ENCODE measurements at places on chromosomes 11 and 22. TPM values are rescaled to one million over a fixed set of nuclear protein-coding genes. Genes with fewer than 3 reads are reported as not detected.

DNA sequence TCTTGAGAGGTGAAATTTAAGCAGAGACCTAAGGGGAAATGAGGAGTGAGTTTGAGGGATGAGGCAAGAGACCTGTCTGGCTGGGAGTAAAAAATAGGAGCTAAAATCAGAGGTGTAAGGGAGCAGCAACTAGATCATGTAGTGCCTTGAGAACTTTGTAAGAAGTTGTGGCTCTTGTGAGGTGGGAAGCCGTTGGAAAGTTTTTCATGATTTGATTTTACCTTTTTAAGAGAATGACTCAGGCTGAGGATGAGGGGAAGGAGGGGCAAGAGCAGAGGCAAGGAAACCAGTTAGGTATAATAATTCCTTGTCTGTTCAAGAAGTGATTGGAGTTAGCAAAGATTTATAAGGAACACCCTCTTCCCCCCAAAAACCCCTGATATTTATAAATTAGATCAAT is 25.8 kb downstream of the QSER1 start:
- no peaks in the 10 kb centered on the region for H3K36me3 ChIP-seq
- no peak overlapping the region for H3K4me3 ChIP-seq
- H3K27ac ChIP-seq: no peak overlapping the region
- DNase-seq: no peak
- no peaks in the 10 kb centered on the region for H3K27me3 ChIP-seq
- no peaks in the 10 kb centered on the region for H3K4me1 ChIP-seq

DNA sequence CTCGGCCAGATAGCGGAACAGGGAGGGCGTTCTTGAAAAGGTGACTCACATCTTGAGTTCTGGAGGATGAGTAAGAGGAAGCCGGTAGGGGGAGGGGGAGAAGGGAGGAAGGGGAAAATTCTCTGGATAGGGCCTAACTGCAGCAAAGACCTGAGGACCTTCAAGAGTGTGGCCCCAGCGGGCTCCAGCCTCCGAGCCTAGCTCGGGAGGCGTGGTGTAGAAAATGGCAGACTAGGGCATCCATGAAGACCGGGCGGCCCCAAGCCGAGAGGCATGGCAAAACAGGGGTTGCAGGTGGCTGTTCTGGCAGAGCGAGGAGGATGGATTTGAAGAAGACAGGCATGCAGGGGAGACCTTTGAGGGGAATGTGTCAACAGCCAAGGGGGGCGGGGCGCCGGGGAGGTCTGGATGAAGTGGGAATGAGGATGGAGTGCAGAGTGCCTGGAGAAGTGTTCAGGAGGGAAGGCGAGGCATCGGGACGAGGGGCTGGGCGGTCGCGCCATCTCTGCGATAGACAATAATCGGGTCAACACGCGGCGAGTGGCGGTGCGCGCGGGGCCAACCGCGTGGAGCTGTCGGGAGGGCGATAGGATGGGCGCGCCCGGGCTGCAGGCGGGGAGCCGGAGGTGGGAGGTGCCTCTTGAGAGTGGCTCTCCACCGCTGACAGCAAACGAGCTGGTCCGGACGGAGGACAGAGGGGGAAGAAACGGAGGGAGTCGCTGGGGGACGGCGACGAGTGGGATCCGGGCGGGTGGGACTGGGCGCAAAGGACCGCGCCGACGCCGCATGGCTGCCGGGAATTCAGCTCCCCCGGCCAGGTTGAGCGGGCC is 40.0 kb upstream of the CREB3L1 start:
- H3K36me3 ChIP-seq: no peaks in the 10 kb centered on the region
- H3K4me3 ChIP-seq: peak overlapping the region; percentile 37
- peaks cover 8% of the 10 kb centered on the region for H3K4me1 ChIP-seq
- DNase-seq: no peak
- no peaks in the 10 kb centered on the region for H3K27me3 ChIP-seq
- H3K27ac ChIP-seq: no peak overlapping the region

GRCh38 chr11:64351136-64351631 is 7.8 kb upstream of the RPS6KA4 start:
- H3K27me3 ChIP-seq: no peaks in the 10 kb centered on the region
- no peak overlapping the region for H3K4me3 ChIP-seq
- H3K4me1 ChIP-seq: no peaks in the 10 kb centered on the region

DNA sequence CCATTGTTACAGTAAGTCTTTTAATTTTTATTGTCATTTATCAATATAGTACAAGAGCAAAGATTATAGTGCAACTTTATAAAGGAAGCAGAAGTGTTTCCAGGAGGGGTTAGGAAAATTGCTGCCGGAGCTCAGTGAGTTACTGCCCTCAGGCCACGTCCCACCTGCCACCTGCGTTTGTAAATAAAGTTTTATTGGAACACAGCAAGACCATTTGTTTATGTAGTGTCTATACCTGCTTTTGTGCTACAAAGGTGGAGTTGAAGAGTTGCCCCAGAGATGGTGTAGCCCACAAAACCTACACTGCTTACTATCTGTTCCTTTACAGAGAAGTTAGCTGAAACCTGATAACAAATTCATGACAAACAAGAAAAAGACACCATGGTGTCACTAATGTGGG is 437.8 kb upstream of the B3GAT1 start:
- no peaks in the 10 kb centered on the region for H3K36me3 ChIP-seq
- H3K27ac ChIP-seq: no peak overlapping the region
- no peak overlapping the region for H3K4me3 ChIP-seq
- H3K27me3 ChIP-seq: no peaks in the 10 kb centered on the region
- H3K4me1 ChIP-seq: no peaks in the 10 kb centered on the region
- DNase-seq: no peak

- peaks cover 7% of the 10 kb centered on the region for H3K27me3 ChIP-seq
- no peaks in the 10 kb centered on the region for H3K4me1 ChIP-seq
- no peak for DNase-seq
Measured at GRCh38 chr22:30541961-30542810, 4.4 kb downstream of the SEC14L6 start.

- H3K36me3 ChIP-seq: no peaks in the 10 kb centered on the region
- no peak overlapping the region for H3K27ac ChIP-seq
- H3K4me3 ChIP-seq: no peak overlapping the region
- DNase-seq: no peak
- H3K4me1 ChIP-seq: no peaks in the 10 kb centered on the region
Measured at GRCh38 chr11:2474059-2474901, 29.5 kb downstream of the KCNQ1 start.

- H3K36me3 ChIP-seq: no peaks in the 10 kb centered on the region
- no peaks in the 10 kb centered on the region for H3K4me1 ChIP-seq
- DNase-seq: no peak
- H3K27ac ChIP-seq: no peak overlapping the region
- H3K27me3 ChIP-seq: no peaks in the 10 kb centered on the region
Measured at GRCh38 chr11:45884596-45885185, 760 bp upstream of the MAPK8IP1 start.

- no peak overlapping the region for H3K27ac ChIP-seq
- H3K4me1 ChIP-seq: no peaks in the 10 kb centered on the region
- H3K4me3 ChIP-seq: no peak overlapping the region
- no peak for DNase-seq
- no peaks in the 10 kb centered on the region for H3K36me3 ChIP-seq
Measured at GRCh38 chr11:420911-421321, 6.1 kb upstream of the SIGIRR start.

DNA sequence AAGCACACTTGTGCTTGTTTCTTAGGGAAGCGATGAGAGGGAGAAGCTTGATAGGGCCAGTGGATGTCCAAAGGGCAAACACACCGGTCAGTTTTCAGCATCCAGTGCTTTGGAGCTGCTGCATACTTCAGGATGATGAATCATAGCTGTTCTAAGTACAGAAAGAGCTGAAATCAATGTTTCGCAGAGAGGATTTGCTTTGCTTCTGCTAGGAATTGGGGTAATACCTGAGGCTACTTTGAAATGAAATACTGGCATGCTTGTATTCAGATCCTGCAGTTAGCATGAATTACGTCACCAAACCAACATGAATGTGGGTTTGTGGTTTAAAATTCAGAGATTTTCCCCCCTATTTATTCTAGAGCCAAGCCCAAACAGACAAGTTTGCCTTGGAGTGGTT is 41.7 kb upstream of the SC5D start:
- DNase-seq: no peak
- no peak overlapping the region for H3K4me3 ChIP-seq
- H3K27ac ChIP-seq: no peak overlapping the region
- no peaks in the 10 kb centered on the region for H3K27me3 ChIP-seq
- H3K4me1 ChIP-seq: no peaks in the 10 kb centered on the region

- no peak for DNase-seq
- H3K27me3 ChIP-seq: no peaks in the 10 kb centered on the region
- peaks cover 37% of the 10 kb centered on the region for H3K4me1 ChIP-seq
Measured at GRCh38 chr11:65053827-65054508, 4.4 kb downstream of the NAALADL1 start.

- no peak overlapping the region for H3K4me3 ChIP-seq
- no peak for DNase-seq
- no peaks in the 10 kb centered on the region for H3K4me1 ChIP-seq
Measured at GRCh38 chr11:110235966-110236365, 60.4 kb downstream of the RDX start.

GRCh38 chr11:67301951-67302516 is 1.3 kb upstream of the SSH3 start:
- no peak overlapping the region for H3K4me3 ChIP-seq
- no peak for DNase-seq
- no peak overlapping the region for H3K27ac ChIP-seq
- peaks cover under 1% of the 10 kb centered on the region for H3K36me3 ChIP-seq
- H3K4me1 ChIP-seq: no peaks in the 10 kb centered on the region
- no peaks in the 10 kb centered on the region for H3K27me3 ChIP-seq

DNA sequence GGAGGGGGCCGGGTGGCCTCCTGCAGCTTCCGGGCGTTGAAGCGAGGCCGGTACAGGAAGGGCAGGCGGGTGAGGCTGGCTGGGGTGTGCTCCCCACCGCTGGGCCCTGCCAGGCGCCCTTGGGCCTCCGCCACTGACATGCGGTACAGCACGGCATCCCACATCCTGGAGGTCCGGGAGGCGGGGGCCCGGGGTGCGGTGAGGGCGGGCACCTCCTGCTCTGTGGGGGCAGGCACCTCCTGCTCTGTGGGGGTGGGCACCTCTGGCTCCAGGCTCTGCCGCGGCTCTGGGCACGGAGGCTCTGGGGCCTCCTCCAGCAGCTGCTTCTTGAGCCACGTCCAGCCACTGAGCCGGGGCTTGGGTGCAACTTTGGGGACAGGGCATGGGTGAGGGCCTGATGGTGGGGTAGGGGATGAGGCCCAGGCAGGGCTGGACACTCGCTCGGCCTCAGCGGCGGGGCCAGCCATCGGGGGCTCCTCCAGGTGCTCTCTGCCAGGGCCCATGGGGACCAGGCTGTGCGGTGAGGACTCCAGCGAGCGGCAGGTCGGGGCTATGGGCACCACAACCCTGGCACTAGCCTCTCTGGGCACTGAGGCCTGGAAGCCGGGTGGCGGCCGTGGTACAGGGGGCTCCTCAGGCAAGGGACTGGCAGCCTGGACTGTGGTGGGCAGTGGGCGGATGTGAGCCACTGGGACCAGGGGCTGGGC is 2.3 kb downstream of the PRR33 start:
- H3K27ac ChIP-seq: no peak overlapping the region
- no peak overlapping the region for H3K4me3 ChIP-seq

DNA sequence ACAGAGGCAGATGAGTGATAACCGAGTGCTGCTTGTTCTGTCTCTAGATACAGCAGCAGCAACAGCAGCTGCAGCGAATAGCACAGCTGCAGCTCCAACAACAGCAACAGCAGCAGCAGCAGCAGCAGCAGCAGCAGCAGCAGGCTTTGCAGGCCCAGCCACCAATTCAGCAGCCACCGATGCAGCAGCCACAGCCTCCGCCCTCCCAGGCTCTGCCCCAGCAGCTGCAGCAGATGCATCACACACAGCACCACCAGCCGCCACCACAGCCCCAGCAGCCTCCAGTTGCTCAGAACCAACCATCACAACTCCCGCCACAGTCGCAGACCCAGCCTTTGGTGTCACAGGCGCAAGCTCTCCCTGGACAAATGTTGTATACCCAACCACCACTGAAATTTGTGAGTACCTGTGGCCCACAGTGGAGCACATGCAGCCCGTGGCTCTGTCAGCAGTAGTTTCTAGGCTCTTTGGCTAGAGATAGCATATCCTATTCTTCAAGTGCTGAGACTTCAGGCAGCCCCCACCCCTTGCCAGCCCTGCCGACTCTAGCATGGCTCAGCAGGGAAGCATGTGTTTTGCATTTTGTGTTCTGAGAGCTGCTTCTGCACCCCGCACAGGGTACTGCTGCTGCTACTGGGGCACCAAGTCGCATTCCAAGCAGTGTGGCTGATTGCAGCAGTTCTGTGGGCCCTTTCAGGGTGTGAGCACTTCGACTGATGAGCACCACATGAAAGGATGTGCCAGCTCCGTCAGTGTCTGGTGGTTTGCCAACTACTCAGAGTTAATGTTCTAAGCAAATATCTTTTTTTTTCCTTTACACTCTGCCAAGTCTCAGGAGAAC is 59.2 kb downstream of the MED15 start:
- DNase-seq: no peak
- H3K36me3 ChIP-seq: peaks cover 53% of the 10 kb centered on the region
- H3K27ac ChIP-seq: no peak overlapping the region
- no peak overlapping the region for H3K4me3 ChIP-seq
- peaks cover 14% of the 10 kb centered on the region for H3K4me1 ChIP-seq

DNA sequence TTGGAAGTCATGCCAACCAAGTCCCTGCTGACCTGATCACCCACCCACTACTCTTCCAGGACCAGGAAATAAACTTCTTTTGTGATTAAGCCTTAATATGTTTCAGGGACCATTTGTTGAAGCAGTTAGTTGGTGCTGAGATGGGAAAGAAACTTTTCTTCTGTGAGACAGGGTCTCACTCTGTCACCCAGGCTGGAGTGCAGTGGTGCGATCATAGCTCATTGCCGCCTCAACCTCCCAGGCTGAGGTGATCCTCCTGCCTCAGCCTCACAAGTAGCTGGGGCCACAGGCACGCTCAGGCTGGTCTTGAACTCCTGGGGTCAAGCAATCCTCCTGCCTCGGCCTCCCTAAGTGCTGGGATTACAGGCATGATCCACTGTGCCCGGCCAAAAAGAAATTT is 10.6 kb downstream of the SUSD2 start:
- H3K27ac ChIP-seq: no peak overlapping the region
- H3K4me3 ChIP-seq: no peak overlapping the region
- H3K36me3 ChIP-seq: no peaks in the 10 kb centered on the region
- DNase-seq: no peak

DNA sequence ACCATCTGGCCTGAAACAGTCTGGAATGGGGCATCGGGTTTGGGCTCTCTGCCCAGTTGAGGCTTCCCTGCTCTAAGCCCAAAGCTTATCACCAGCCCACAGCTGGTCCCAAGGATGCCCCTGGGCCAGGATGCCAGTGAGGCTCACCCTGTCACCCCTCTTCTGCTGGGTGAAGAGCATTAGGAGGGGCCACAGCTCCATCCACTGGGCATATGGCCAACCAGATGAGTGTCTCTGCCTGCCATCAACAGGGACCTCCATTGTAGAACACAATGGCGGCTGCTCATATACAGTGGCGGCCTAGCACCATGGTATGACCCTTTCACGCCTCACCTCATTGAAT is 5.6 kb downstream of the CHST1 start:
- DNase-seq: no peak
- H3K4me1 ChIP-seq: no peaks in the 10 kb centered on the region
- no peaks in the 10 kb centered on the region for H3K36me3 ChIP-seq
- peaks cover 24% of the 10 kb centered on the region for H3K27me3 ChIP-seq
- H3K27ac ChIP-seq: no peak overlapping the region
- H3K4me3 ChIP-seq: no peak overlapping the region

- H3K4me3 ChIP-seq: no peak overlapping the region
- H3K36me3 ChIP-seq: no peaks in the 10 kb centered on the region
- H3K27ac ChIP-seq: no peak overlapping the region
- DNase-seq: no peak
- no peaks in the 10 kb centered on the region for H3K4me1 ChIP-seq
Measured at GRCh38 chr11:32375826-32376225, 59.5 kb downstream of the WT1 start.

The APBB1 gene
- total RNA-seq: 11.0 TPM

The OR51T1 gene
- total RNA-seq: not detected

The MRGPRX3 gene
- not detected for total RNA-seq

The PHF21B gene
- total RNA-seq: 0.08 TPM

The MAPK12 gene
- 38.9 TPM for total RNA-seq

The PGA5 gene
- total RNA-seq: not detected

The YPEL1 gene
- total RNA-seq: 1.9 TPM
